ENCODE measurements at places on chromosomes 6 and 20.

DNA sequence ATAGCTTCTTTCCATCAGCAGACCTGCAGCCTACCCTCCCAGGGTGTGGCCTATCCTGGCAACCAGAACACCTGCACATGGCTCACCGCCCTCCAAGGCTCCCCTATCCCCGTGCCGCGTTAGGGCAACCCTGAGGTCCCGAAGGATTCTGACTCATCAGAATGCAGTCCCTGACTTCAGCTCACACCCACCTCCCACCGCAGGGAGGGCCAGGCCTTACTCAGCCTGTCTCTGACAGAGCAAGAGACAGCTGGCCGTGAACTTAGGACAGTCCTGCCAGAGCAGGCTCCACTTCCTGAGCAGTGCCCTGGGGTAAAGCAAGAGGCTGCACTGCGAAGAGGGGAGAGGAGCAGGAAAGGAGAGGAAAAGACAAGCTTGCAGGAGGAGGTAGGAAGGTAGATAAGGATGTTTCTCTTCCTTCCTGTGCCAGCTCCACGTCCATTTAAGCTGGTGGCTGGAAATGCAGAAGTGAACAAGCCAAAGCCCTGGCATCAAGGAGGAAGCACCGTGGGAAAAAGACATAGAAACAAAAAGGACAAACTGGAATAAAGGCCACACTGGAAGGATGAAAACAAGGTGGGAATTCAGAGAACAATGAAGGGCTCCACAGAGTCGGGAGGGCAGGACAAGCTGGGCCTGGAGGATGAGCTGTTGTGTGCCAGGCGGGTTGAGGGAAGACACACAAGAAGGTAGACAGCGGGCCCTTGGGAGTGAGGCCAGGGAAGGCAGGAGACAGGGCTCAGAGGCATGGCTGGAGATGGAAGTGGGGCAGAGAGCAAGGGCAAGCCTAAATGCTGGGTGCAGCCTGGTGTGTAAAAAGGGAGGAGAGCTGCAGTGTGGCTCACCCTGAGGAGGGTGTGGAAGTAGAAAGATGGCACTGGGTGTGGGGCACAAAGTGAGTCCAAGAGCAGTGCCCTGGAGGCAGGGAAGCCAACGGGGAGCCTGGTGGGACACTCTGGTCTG lies 102.7 kb downstream of the SLC23A2 start:
- peak; percentile 89 for DNase-seq

- DNase-seq = no peak
These were observed 48.7 kb downstream of the PDYN start for GRCh38 chr20:1945134-1945618.

GRCh38 chr20:19889011-19889953 lies 127.9 kb upstream of the NAA20 start:
- DNase-seq = peak; percentile 17

GRCh38 chr20:13220904-13221297 lies at the start of gene ISM1:
Gene ISM1 (plus strand): TSS chr20:13221274. CDS start chr20:13221777, 503 bp downstream.
- peak; percentile 41 for DNase-seq

DNA sequence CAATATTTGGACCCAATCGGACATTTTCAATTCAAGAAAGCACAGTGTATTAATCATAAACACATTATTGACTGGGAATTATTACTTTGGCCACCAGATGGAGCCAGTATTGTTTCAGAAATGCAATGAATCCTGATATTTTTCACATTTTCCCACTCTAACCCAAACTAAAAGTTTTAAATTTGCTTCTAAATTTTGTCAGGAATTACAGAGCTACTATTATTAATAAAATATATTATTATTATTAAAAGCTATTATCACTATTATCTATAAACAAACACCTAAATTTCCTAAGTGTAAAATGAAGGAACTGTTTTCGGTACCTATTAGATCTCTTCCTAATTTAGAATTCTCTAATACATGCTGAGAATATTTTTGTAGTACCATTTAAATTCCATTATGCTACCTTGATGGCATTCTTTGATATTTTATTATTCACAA lies 245.3 kb downstream of the OGFRL1 start:
- DNase-seq = no peak

GRCh38 chr6:34531580-34532201 lies 24.4 kb downstream of the SPDEF start:
- DNase-seq = no peak

DNA sequence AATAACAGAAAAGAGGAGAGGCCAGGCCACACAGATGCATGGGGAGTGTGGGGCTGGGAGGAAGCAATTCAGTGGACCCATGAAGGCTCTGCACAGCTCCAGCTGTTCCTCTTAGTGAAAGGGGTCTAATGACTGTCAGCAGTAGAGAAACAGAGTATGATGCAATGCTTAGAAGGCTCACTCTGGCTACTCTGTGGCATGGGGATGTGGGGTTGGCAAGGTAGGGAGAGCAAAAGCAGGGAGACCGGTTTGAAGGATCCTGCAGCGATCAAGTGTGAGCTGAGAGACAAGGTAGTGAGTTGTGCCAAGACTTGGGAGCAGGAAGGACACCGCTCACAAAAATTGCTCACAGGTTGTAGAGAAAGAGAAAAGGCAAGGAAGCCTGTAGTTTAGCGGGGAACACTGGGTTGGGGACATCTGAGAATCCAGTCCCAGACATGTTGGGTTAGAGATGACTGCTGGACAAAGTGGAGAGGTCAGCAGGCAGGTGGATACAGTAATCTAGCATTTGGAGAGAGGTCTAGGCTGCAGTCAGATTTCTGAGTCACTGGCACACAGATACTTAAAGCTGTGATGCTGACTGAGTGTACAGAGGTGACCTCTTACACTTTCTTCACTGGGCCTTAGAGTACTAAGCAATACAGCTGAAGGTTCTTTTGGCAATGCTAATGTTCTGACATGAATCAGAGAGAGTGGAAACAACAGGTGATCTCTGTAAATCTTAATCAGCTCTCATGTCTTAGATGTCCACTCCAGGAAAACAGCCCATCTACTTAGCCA lies 27.1 kb downstream of the NAPB start:
- DNase-seq = no peak

- no peak for DNase-seq
These were observed 18.6 kb upstream of the MYT1 start for GRCh38 chr20:64145458-64146300.

DNA sequence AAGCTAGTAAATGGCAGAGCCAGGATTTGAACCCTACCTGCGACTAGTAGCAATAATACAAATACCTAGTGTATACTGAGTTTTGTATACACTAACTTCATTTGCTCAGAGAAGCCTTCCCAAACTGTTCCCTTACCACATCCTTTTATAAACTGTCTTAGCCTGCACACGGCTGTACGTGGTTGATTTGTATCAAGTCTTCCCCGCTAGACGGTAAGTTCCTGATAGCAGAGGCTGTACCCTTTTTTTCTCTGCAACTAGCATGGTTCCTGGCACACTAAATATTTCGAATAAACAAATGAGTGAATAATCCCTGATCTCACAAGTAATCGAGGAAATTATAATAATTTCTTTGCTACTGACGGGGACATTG lies 636 bp downstream of the RTF2 start:
- DNase-seq = no peak

DNA sequence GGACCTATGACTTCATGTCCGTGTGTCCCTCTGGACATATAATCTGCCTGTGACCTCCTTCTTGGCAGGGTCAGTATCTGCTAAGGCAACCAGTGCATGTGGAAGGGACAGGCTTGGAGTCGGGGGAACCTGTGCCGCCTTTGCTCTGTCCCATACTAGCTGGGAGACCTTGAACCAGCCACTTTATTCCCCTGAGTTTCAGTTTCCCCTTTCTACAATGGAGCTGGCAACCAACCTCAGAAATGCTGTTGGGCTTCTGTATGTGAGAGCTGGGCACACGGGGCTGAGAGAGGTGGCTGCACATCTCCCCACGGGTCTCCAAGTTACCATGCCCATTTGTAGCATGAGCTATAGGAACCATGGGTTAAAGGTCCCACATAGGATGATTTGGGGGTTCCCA lies 53.8 kb downstream of the CD40 start:
- DNase-seq = no peak

- DNase-seq = no peak
These were observed 54.3 kb downstream of the CARMIL1 start for GRCh38 chr6:25333471-25333870.

DNA sequence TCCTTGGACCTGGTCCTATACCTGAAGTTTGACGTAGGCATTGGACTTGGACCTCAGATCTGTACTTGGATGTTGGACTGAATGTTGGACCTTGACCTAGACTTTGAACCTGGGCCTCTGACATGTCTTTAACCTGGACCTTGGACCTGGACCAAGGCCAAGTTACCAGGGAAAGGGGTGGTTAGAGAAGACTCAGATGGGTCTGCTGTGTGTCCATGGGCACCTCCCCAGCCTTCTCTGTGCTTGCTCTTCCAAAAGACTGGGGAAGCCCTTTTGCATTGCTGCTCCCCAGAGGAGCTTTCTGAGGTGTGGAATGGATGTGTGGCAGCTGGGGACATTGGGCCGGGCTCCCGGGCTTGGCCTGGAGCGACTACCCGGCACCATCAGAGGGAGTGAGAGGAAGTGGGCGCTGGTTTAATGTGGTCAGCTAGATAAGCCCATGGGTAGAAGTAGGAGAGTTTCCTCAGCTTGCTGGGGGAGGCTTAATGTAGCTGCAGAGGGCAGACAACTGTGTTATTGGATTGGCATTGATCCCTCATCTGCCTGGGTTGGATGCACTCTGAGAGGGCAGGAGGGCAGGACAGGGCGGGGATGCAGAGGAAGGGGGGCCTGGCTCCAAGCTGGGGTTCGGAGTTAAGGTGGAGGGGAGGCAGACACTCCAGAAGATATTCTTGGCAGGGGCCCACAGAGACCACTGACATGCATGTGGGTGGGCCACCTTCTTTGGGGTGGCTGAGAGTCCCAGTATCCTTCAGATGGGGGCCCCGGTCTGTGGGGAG lies 4.2 kb downstream of the SCRT2 start:
- no peak for DNase-seq

DNA sequence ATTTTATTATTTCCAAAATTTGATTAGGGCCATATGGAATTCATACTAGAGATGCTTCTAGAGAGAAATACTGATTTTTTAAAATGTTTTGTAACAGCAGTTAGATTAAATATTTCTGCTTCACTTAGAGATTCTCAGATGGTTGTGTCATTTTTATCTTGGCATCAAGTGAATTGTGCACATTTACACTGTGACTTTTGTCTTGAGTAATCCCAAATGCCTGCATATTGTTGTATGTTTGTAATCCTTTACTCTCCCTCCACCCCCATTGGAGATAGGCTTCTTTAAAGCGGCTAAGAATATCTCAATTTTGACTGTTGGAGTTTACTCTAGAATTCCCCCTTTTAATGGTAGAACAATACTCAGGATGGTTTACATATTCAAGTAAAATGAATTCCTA lies 19.0 kb downstream of the STX16 start:
- DNase-seq = no peak

DNA sequence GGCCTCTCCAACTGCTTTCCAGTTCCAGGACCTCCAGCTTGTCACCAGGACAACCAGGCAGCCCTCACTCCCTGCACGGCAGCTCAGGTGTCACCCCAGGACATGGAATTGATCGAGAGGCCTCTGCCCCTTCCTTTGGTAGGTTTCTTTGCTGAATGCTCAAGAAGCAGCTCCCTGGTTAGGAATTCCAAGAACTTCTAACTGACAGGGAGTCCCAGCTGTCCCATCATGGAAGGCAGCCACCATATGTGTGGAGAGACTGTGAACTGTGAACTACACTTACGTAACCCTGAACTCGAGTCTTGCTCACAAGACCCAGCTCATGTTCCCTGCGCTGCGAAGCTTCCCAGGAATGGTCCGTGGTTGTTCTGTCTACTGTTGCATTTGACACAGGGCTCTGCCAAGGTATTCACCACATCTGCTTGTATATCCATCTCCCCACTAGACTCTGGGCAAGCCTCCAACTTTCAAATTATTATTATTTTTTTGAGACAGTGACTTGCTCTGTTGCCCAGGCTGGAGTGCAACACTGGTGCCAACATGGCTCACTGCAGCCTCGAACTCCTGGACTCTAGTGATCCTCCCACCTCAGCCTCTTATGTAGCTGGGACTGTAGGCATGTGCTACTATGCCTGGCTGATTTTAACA lies 35.7 kb downstream of the MGME1 start:
- DNase-seq = no peak

DNA sequence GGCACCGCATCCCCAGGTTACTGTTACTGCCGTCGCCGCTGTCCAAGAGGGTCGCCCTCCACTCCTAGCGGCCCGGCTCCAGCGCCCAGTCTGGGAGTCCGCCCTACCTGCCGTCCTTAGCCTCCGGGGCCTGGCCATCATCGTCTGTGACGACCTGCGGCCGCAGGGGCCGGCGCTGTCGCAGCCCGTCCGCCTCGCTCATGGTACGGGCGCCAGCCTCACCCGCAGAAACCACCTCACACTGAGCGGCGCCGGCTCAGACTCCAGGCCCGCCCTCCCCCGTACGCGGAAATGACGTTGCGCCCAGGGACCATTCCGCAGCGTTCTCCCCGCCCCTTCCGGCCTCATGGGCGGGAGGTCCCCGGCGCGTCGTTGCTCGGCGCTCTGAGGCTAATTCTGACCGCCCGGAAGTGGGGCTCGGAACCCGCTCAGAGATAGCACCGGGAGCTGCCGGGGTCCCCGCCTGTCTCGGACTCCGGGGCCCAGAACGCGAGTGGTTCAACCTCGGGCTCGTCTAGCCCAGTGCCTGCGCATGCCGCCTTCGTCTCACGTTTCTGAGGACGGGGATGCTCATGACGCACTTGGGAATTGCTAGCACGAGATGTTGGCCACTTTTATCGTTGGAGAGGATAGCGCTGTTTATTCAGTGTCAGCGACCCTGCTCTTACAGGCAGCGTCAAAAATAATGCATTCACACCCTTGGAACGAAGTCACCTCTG lies at the start of gene APMAP:
Gene APMAP (minus strand): TSS at position 265 of the 719 bp plus-strand sequence. CDS start 63 bp downstream, at position 202.
- DNase-seq = peak; percentile 83

- no peak for DNase-seq
These were observed 181.4 kb downstream of the PHF3 start for GRCh38 chr6:63816982-63817436.

DNA sequence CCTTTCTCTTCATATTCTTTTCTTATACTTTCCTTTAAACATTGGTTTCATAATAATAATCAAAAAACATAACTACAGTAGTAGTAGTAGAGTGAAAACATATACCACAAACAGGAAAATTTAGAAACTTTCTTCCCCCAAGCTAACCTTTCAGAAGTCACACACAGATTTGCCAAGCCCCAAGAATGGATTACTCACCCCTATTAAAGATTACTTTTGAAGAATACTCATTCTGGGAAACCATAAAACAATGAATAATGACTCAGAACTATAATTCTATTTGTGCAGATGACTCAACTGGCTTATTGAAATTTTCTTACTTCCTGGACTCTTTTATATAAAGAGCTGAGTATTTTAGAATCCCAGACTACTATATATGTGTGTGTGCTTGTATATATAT lies 119.4 kb upstream of the GJE1 start:
- peak; percentile 82 for DNase-seq

- DNase-seq = peak; percentile 71
These were observed 185.6 kb downstream of the OR2B2 start for GRCh38 chr6:27726619-27727023.

DNA sequence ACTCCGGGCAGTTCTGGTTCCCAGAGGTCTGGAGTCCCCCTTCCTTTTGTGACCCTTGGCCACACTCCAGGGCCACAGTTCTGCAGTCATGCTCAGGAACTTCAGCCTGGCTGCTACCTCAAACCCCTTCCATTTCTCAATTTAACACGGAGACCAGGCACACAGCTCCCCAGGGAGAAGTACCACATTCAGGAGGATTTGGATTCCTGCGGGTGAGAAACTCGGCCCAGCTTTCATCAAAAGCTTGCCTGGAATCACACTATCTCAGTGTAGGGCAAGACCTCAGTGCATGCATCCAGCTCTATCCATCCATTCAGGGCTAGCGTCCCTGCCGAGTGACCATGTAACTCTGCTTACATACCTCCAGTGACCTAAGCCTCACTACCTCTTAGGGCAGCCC lies 16.8 kb upstream of the IP6K3 start:
- DNase-seq = no peak
